Esophagus squamous epithelium (tissue), 5 donors: ENCODE measurements at places on chromosomes 12 and 14. TPM values are rescaled to one million over a fixed set of nuclear protein-coding genes. Genes with fewer than 3 reads are reported as not detected.

GPR137C gene
- 0.40 TPM for total RNA-seq

CFAP54 gene
- 0.62 TPM for total RNA-seq

SERPINA3 gene
- 99.0 TPM for total RNA-seq

POLE2 gene
- total RNA-seq, result 18.1 TPM

AACS gene
- 38.9 TPM for total RNA-seq

PRB2 gene
- total RNA-seq, result not detected

RPS6KL1 gene
- 0.83 TPM for total RNA-seq

EPS8 gene
- 14.2 TPM for total RNA-seq

IRAK4 gene
- 22.8 TPM for total RNA-seq

GNG2 gene
- total RNA-seq, result 8.8 TPM

PRR4 gene
- 0.76 TPM for total RNA-seq

SMIM41 gene
- total RNA-seq, result 5.7 TPM

RNF41 gene
- total RNA-seq, result 30.0 TPM

- H3K27me3 ChIP-seq, result no peaks in the 10 kb centered on the region
- no peaks in the 10 kb centered on the region for H3K4me1 ChIP-seq
- no peak for DNase-seq
- H3K4me3 ChIP-seq, result no peak overlapping the region
- H3K27ac ChIP-seq, result no peak overlapping the region
These were observed 693.9 kb upstream of the MGAT4C start for GRCh38 chr12:86950043-86950442.

DNA sequence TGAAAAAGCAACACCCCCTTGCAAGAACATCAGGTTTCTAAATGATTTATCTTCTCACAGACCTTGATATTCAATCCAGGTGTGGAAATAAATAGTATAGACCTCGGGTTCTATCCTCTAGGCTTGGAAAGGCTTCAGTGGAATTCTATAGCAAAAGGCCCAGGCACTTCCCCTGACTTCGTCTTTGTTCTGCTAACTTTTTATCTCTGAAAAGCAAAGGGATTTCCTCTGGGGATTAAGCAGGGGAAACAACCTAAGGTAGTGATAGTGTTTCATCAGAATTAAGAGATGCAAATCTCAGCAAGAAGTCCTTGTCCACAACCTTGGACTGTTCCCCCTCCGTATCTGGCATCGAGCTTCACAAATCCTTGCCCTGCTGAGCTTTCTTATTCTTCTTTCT is 59.5 kb upstream of the DUSP6 start:
- no peak for DNase-seq
- H3K27me3 ChIP-seq, result no peaks in the 10 kb centered on the region
- H3K4me1 ChIP-seq, result no peaks in the 10 kb centered on the region
- no peak overlapping the region for H3K4me3 ChIP-seq
- H3K27ac ChIP-seq, result no peak overlapping the region
- no peaks in the 10 kb centered on the region for H3K36me3 ChIP-seq

GRCh38 chr14:23557946-23558345 is 1.9 kb downstream of the THTPA start:
- DNase-seq, result no peak
- peaks cover 20% of the 10 kb centered on the region for H3K4me1 ChIP-seq
- H3K4me3 ChIP-seq, result no peak overlapping the region
- H3K27ac ChIP-seq, result no peak overlapping the region
- H3K27me3 ChIP-seq, result no peaks in the 10 kb centered on the region
- H3K36me3 ChIP-seq, result peaks cover 11% of the 10 kb centered on the region

GRCh38 chr14:32434880-32435279 is 105.8 kb downstream of the AKAP6 start:
- no peak for DNase-seq
- H3K36me3 ChIP-seq, result no peaks in the 10 kb centered on the region

DNA sequence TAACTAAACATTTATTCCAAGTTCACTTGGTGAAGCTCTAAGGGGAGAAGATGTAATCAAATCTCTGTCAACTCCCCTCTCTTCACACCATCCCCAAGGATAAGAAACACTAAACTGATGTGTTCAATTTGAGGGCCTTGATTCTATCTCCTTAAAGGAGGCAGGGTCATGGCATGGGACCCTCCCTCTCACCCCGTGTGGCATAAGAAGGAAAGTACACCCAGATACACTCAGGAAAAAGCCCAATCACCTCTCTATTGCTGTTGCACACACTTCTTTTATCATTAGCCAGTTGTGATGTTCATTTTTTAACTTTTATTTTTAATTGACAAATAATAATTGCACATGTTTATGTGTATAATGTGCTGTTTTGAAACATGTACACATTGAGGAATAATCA is 35.1 kb downstream of the WASHC3 start:
- no peaks in the 10 kb centered on the region for H3K4me1 ChIP-seq
- no peaks in the 10 kb centered on the region for H3K36me3 ChIP-seq
- DNase-seq, result no peak
- no peak overlapping the region for H3K27ac ChIP-seq
- no peaks in the 10 kb centered on the region for H3K27me3 ChIP-seq

GRCh38 chr14:103897075-103897947 is 30.9 kb upstream of the TDRD9 start:
- DNase-seq, result no peak
- no peak overlapping the region for H3K27ac ChIP-seq
- no peaks in the 10 kb centered on the region for H3K36me3 ChIP-seq
- H3K4me3 ChIP-seq, result no peak overlapping the region
- H3K27me3 ChIP-seq, result no peaks in the 10 kb centered on the region

GRCh38 chr14:72701237-72701565 is 192.7 kb downstream of the DPF3 start:
- H3K4me1 ChIP-seq, result no peaks in the 10 kb centered on the region
- DNase-seq, result no peak
- no peaks in the 10 kb centered on the region for H3K36me3 ChIP-seq
- no peak overlapping the region for H3K4me3 ChIP-seq

GRCh38 chr12:11793921-11794710 is 144.6 kb downstream of the ETV6 start:
- H3K27me3 ChIP-seq, result no peaks in the 10 kb centered on the region
- peaks cover 22% of the 10 kb centered on the region for H3K4me1 ChIP-seq
- H3K27ac ChIP-seq, result peak overlapping the region; percentile 33
- no peaks in the 10 kb centered on the region for H3K36me3 ChIP-seq
- DNase-seq, result no peak

DNA sequence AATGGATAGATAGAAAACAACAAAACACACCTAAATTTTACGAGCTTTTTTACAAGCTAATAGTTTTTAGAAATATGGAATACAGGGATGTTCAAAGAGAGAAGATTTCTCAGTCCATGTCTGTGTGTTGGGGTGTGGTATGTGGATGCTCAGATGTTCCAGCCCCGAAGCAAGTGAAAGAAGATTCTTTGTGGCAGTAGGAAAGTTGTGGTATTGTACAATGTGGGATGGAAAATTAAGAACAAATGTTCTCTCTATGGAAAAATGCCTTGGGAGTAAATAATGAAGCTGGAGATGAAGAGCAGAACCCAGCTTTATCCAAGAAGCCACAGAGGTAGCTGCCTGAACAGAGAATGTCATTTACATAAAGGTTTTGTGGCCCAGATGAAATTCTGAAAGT is 150.3 kb upstream of the PRKD1 start:
- no peak overlapping the region for H3K4me3 ChIP-seq
- DNase-seq, result no peak
- no peak overlapping the region for H3K27ac ChIP-seq
- H3K4me1 ChIP-seq, result no peaks in the 10 kb centered on the region
- no peaks in the 10 kb centered on the region for H3K36me3 ChIP-seq

DNA sequence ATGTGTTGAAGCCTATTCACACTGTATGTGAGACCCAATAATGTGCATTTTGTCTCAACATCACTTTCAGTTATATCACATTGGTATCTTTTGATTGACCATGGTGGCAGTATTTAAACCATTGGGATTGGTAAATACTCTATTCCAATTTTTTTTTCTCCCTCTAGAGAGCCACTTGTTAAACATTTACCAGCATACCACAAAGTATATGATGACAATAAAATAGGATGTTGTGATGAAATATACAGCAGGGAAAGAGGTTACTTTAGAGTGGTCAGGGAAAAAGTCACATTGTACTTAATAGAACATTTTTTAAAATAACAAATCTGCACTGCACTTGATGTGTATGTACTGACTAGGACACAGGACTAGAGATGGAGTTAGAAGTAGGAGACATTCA is 5.6 kb upstream of the LIN7A start:
- H3K27ac ChIP-seq, result no peak overlapping the region
- H3K36me3 ChIP-seq, result no peaks in the 10 kb centered on the region
- H3K27me3 ChIP-seq, result no peaks in the 10 kb centered on the region
- no peak for DNase-seq

DNA sequence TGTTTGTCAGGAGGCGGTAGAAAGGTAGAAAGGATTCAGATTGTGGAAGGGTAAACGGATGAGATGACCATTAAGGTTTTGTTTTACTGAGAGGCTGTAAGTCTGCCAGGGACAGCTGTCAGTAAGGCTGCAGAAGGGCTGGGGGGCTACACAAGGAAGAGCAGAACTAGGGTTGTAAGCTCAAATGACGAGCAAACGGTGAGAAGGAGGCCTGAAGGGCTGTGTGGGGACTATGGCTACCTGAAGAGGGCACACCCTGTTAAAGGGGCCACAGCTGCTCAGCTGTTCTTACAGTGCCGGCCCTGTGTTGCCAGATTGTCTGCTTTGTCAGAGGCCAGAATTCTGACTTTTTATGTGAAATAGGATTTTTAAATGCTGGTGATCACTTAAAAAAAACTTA is 19.1 kb downstream of the VASH1 start:
- H3K27ac ChIP-seq, result no peak overlapping the region
- H3K4me3 ChIP-seq, result no peak overlapping the region
- H3K4me1 ChIP-seq, result peaks cover 10% of the 10 kb centered on the region
- no peak for DNase-seq
- no peaks in the 10 kb centered on the region for H3K27me3 ChIP-seq
- peaks cover 38% of the 10 kb centered on the region for H3K36me3 ChIP-seq

- no peak overlapping the region for H3K27ac ChIP-seq
- no peak overlapping the region for H3K4me3 ChIP-seq
- no peak for DNase-seq
- no peaks in the 10 kb centered on the region for H3K36me3 ChIP-seq
- no peaks in the 10 kb centered on the region for H3K27me3 ChIP-seq
These were observed 148.9 kb upstream of the SLCO1C1 start for GRCh38 chr12:20546267-20546666.

GRCh38 chr14:52020866-52021717 is 31.7 kb downstream of the RTRAF start:
- peaks cover 31% of the 10 kb centered on the region for H3K4me1 ChIP-seq
- no peaks in the 10 kb centered on the region for H3K36me3 ChIP-seq
- H3K4me3 ChIP-seq, result no peak overlapping the region

DNA sequence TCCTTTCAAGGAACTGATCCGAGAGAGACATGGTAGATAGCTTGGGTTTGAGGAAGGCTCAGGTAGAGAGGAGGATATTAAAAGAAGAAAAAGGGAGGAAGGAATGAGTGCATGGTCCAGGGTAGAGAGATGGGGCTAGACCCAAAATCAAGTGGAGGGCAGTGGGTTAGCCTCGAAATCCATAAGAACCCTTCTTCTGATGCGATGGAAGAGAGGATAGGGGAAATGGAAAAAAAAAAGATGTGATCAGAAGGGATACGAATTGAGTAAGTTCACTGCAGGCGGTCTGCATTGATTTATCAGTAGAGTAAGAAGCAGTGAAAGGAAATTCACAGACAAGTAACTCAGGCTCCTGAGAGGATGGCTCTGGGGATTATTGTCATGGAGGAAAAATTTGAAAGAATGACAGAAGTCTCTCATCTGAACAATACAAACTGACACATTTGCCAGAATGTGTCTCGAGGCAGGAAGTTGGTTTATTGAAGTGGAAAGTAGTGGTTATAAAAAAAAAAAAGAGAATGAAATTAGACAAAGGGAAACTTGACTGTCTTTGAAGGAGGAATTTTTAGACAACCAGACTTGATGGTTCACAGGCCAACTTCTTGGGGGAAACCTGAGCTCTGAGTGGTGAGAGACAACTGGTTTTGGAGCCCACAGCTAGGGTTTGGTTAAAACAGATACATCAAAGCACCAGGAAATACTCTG is 10.2 kb downstream of the PPFIBP1 start:
- no peak overlapping the region for H3K27ac ChIP-seq
- H3K4me1 ChIP-seq, result peaks cover 7% of the 10 kb centered on the region
- H3K4me3 ChIP-seq, result no peak overlapping the region

- DNase-seq, result no peak
- no peak overlapping the region for H3K27ac ChIP-seq
- no peaks in the 10 kb centered on the region for H3K36me3 ChIP-seq
- no peak overlapping the region for H3K4me3 ChIP-seq
- no peaks in the 10 kb centered on the region for H3K4me1 ChIP-seq
These were observed 456.2 kb downstream of the ADAMTS20 start for GRCh38 chr12:43095669-43096280.

DNA sequence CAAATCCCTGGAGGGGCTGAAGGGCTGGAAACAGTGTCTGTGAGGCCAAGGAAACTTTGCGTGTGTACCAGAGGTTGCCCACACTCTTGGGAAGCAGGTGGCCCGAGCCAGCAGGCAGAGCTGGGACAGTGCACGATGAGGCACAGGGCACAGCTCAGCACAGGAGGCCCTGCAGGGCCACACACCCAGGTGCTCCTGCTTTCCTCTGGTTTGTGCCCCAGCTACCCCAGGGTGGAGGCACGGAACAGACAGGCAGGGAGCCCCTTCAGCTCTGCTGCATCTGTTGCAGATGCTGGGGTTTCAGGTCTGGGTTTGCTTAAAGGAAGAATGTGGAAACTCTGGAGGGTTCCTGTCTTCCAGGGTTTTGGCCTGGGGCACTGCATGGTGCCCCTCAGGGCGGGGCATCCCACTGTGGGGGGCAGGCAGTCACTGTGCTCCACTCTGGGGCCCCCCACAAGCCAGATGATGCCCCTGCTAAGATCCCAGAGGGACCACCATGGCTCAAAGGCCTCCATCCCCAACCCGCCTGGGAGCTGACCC is 8.6 kb downstream of the TMEM179 start:
- H3K4me1 ChIP-seq, result no peaks in the 10 kb centered on the region
- DNase-seq, result no peak
- no peak overlapping the region for H3K4me3 ChIP-seq
- peaks cover 85% of the 10 kb centered on the region for H3K27me3 ChIP-seq
- no peaks in the 10 kb centered on the region for H3K36me3 ChIP-seq

DNA sequence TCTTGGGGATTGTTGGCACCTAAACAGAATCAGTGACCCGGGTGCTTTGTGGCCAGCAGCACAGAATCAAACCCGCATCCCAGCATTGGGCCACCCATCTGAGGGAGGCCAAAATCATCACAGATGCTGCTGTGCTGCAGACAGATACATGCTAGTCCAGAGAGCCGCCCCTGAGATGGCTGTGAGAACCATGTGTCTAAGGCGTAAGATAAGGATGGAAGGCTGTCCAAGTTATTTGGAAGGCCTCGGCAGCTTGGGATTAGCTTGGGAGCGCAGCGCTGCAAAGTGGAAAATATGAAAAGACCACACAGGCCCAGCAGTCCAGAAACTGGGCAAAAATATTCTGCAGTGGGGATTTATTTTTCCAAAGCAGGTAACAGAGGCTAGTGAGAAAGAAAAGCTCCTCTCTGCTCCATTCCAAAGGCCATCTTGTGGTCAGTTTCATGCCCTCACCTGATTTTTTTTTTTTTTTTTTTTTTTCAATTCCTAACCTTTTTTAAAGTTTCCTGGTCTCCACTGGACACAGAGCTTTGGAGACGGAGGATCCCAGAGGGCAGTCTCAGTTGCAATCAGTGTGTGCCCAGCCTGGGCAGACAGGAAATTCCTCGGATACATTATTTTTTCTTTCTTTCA is 178.9 kb upstream of the BCL2L14 start:
- H3K36me3 ChIP-seq, result peaks cover 65% of the 10 kb centered on the region
- H3K4me3 ChIP-seq, result no peak overlapping the region
- DNase-seq, result no peak
- H3K27ac ChIP-seq, result no peak overlapping the region
